ENCODE measurements at places on chromosomes 16 and 17.

GRCh38 chr17:57774872-57775271 lies 29.8 kb upstream of the CCDC182 start:
- DNase-seq: no peak

- DNase-seq: peak; percentile 41
Measured at GRCh38 chr16:6682142-6682811, 650.4 kb upstream of the RBFOX1 start.

DNA sequence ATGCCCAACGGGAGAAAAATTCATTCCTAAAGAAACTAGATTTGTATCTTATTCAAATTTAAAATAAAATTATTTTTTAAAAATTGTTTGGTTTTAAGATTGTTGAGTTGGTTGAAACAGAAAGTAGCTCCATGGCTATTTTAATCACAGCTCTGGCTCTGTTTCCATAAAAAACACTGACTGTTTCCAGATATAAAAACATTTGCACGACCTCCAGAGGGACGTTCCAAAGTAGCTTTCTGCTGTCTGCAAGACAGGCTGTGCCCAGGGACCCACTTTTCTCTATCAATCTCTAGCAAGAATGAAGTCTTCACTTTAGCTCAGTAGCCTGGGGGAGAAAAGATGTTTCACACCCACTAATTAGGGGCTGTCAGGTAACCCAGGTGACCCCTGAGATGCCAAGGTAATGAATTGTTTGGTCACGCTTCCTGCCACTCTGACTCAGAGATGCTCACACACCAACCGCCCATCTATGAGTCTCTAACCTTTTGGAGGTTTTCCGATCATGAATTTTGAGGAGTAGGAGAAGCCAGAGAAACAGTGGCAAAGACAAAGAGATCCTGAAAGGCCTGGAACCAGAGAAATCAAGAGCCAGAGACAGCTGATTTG lies 220.1 kb upstream of the SOX9 start:
- no peak for DNase-seq

- DNase-seq: peak; percentile 57
Measured at GRCh38 chr17:65029605-65030336, 26.8 kb downstream of the GNA13 start.

DNA sequence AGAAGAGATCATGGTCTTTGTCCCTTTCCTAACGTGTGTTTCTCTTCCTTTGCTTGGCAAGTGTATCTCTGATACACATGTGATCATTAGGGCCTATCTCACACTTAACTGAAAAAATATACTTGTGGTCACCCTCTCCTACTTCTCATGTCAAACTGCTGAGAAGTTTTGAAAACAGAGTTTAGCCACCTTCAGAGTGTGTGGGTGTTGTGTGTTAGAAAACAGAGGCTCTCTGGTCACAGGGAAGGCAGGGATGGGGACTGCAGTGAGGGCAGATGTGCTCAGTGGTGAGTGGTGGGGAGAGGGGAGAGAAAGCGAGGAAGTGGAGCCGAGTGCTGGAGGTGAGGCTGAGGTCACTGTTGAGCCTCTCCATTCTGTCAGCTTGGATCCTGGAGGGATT lies 29.4 kb downstream of the GRB7 start:
- no peak for DNase-seq

- no peak for DNase-seq
Measured at GRCh38 chr16:1494711-1495110, 1.6 kb downstream of the TELO2 start.

DNA sequence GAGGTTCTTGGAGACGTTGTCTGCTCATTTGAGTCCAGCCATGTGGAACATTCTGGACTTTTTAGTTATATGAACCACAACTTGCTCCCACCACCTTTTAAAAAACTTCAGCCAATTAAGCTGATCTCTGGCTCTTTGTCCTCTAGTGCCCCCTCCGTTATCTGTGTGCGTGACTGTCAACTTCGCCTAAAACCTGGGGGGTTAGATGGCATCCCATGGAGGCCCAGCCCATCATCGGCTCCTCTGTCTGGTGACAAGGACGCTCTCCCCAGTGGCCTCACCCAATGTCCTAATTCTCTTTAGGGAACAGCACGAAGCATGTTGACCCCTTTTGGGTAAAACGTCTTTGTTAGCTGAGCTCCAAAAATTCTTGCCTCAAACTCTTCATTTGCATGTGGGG lies 341.0 kb upstream of the TNRC6C start:
- DNase-seq: no peak

DNA sequence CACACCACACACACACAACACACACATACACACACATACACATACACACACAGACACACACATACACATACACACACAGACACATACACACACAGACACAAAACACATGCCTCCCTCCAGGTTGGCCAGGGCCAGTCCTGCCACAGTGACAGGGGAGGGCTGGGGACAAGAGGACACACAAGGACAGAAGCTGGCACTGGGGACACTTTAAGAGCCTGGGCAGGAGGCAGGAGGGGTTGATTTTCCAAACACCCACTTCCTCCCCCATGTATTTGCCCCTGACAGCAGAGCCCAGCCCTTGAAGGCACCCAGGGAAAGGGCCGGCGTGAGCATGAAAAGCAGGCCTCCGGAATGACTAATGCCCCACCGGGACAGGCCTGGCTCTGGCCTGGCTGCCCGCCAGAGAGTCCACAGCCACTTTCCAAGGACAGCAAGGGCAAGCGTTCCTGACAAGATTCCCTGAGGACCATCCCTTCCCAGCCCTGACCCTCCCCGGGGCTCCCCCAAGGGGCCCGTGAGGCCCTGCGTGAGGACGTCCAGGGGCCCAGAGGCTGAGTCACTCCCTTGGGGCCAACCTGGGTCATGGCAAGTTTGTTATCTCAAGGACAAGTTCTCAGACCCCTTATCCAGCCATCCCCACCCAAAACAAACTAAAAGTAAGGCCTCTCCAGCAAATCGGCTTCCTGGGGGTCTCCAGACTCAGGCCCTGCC lies 235.6 kb downstream of the ZNF423 start:
- DNase-seq: no peak

DNA sequence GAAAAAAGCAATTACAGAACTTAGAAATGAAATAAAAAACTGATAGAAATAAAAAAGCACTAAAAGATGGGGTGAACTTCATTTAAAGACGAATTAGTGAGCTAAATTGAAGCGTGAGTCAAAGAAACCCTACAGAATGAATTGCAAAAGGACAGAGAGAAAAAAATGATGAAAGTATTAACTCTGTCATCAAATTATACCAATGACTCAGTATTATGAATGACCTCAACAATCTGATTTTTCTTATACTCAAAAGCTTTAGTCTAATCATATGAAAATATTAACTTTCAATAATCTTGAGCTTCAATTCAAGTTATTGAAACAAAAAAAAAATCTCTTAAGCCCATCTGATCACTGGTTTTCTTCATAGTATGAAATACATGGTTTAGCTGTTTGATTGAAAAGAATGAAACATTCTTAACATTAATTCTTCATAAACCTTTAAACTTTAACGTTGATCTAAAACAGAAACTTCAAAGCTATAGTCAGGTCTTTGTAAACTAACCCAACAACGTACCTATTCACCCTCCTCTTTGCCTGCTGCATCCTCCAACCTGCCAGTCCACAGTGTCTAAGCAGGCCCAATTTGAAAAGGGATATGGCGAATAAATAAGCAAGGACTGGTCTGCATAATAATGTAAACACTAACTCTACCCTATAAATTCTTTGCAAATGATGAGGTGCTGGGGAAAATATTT lies 6.6 kb downstream of the ABCA5 start:
- no peak for DNase-seq

- no peak for DNase-seq
Measured at GRCh38 chr17:45747911-45748310, 36.2 kb upstream of the CRHR1 start.

DNA sequence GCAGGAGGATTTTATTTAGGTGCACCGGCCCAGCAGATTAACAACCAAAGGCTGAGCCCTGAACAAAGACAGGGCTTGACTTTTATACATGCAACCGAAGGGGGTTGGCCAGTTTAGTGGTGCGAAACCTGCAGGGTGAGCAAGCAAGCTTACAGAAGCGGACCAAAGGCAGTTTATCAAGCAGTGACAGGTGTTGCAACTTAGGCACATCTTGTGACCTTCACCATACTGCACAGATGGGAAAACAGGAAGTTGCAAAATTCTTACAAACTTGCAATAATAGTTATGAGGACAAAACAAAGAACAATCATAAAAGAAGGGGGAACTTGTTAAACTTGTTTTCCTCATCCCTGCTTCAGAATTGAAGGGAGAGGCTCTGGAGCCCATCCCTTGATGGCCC lies 1265.1 kb downstream of the CDH8 start:
- peak; percentile 1 for DNase-seq

GRCh38 chr17:18905226-18905625 lies 46.7 kb upstream of the SLC5A10 start:
- no peak for DNase-seq

DNA sequence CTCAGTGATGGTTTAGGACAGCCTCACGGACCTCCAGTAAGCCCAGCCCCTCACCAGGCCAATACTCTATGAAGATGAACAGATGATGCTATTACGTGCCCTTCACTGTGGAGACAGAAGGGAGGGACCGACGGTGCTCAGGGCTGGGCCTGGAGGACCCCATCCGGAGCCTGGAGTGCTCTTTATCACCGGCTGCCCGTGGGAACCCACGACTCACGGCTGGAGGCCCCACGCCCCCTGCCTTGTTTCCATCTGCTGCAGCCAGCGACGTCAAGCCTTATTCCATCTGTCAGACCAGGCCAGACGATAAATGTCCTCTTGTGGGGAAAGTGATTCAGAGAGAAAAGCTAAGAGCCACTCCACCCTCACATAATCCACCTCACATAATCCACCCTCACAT lies 4.0 kb upstream of the TIMM22 start:
- no peak for DNase-seq

DNA sequence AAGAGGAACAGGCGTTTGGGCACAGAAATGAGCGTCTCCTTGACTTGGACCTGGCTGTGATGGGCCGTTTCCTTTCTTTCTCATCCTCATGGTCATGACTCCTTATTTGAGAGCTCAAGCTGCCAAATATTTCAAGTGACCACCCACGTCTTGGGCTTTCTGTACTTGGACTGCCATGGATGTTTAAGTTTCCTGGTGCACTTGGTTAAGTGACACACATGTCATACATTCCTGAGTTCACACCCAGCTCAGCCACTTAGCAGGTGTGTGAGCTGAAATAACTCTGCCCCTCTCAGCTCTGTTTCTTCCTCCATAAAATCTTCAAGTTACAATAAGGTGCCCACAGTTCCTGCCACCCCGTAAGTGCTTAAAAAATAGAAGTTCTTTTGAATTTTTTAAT lies 114.5 kb downstream of the CLEC16A start:
- DNase-seq: no peak

- no peak for DNase-seq
Measured at GRCh38 chr16:85462714-85463611, 150.2 kb upstream of the GSE1 start.

DNA sequence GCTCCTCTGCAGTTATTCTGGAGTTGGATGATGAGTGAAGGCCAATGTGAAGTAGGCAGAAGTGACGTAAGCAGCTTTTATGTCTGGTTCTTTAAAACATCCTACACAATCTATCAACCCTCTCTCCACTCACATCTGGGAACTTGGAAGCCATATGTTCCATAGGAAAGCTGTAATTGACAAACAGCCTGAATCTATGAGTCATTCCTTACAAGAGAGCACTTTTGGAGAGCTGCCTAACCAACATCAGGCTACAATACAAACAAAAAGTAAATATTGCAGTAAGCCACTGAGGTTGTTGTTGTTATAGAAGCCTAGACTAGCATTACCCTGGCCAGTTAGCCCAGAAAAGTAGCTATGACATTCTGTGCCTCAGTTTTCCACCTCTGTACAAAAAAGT lies 5.9 kb downstream of the CCL7 start:
- peak; percentile 65 for DNase-seq

GRCh38 chr16:83205896-83206295 lies 579.1 kb downstream of the CDH13 start:
- no peak for DNase-seq

- DNase-seq: no peak
Measured at GRCh38 chr16:1137604-1138003, 15.3 kb upstream of the CACNA1H start.

DNA sequence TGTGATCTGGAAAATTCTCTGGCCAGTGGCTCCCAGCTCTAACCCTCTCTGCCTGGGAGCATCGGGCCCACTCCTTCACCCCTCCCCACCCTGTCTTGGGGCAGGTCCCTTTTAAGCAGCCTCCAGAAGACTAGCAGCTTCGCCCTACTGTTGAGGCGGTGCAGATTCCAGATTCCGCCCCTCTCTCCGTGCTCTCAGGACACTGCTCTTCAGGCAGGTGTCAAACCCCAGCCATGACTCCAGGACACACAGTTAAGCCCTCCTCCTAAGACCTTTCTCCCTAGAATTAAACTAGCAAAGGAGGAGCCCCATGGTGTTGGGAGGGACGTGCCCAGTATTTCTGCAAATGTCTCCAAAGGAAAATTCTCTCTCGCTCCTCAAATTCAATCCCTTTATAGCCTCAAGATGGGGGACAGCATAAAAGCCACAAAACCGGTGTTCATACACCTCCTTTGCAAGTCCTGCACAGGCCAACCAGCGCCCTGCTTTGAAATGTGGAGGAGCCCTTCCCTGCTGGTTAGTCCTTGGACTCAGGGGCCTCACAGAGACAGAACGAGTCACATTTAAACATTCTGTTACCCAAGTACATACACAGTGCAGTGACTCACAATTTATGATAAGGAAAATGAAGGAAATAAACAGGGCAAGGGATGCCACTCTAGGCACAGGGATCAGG lies 7.2 kb downstream of the LPO start:
- no peak for DNase-seq

DNA sequence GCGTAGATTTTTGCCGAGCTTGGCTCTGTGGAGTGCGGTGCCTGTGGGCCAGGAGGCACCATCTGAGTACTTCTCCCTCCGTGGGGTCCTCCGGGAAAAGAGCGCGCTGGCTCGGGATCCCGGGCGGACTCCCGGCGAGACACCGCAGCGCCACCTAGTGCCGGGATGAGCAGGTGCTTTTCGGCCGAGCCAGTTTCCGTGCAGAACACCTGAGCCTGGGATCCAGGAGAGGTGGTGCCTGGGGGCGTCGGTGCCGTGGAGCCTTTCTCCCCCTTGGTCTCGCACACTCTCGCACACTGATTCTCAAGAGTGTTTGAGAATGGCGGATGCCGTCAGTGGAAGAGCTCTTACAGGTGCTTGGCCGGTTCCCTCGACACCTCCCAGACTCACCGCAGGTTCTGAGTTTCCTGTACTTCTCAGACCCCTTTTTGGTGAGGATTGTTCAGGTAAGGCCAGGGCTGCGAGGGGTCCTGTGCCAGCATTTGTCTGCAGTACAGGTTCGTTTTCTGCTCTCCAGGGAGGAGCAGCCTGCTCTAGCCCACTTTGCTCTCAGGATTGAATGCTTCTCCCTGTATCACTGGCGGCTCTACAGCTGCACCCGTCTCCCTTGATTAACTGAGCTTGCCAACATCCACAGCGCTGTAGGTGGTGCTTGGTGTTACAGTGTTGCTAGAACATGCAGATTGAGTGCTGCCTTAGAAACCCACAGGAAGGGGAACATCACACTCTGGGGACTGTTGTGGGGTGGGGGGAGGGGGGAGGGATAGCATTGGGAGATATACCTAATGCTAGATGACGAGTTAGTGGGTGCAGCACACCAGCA lies 23.3 kb downstream of the TBCD start:
- peak; percentile 23 for DNase-seq

All from inflammatory macrophage treated with lipopolysaccharide for 4 hours (primary cell).